ENCODE measurements at places on chromosomes 11 and 22. TPM values are rescaled to one million over a fixed set of nuclear protein-coding genes. Genes with fewer than 3 reads are reported as not detected.

- DNase-seq, result no peak
- H3K4me3 ChIP-seq, result no peak overlapping the region
- no peaks in the 10 kb centered on the region for H3K27me3 ChIP-seq
Observed at GRCh38 chr11:99638073-99638553, 617.4 kb downstream of the CNTN5 start.

- DNase-seq, result no peak
- no peaks in the 10 kb centered on the region for H3K4me1 ChIP-seq
- H3K36me3 ChIP-seq, result no peaks in the 10 kb centered on the region
Observed at GRCh38 chr11:125950696-125951651, 5.1 kb downstream of the VSIG10L2 start.

DNA sequence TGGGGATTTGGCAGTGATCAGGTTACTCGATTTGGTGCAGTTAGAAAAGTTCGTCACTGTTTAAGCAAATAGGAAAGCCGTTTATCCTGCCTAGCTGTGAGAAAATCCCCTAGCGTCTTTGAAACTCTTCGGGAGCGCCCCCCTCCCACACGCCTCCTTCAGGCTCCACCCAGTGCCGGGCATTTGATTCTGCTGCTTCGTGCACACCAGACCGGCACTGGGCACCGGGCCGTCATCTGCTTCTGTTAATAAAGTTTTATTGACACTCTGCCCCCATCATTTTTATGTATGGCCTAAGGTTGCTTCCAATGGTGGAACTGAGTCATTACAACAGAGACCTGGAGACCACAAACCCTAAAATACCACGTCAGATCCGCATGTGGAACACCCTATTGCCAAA, 50.9 kb downstream of the IGF2 start:
- no peak overlapping the region for H3K27ac ChIP-seq
- H3K36me3 ChIP-seq, result no peaks in the 10 kb centered on the region
- H3K4me1 ChIP-seq, result no peaks in the 10 kb centered on the region

The PAK1 gene
- total RNA-seq, result 18.6 TPM

- no peak for DNase-seq
- H3K27me3 ChIP-seq, result no peaks in the 10 kb centered on the region
- no peak overlapping the region for H3K4me3 ChIP-seq
Observed at GRCh38 chr11:56705784-56706396, 7.0 kb downstream of the OR9G1 start.

- H3K27ac ChIP-seq, result no peak overlapping the region
- no peaks in the 10 kb centered on the region for H3K4me1 ChIP-seq
- H3K36me3 ChIP-seq, result no peaks in the 10 kb centered on the region
- no peak overlapping the region for H3K4me3 ChIP-seq
- no peaks in the 10 kb centered on the region for H3K27me3 ChIP-seq
- DNase-seq, result no peak
Observed at GRCh38 chr11:88106666-88107065, 68.6 kb downstream of the RAB38 start.

The DGCR8 gene
- total RNA-seq, result 43.2 TPM

DNA sequence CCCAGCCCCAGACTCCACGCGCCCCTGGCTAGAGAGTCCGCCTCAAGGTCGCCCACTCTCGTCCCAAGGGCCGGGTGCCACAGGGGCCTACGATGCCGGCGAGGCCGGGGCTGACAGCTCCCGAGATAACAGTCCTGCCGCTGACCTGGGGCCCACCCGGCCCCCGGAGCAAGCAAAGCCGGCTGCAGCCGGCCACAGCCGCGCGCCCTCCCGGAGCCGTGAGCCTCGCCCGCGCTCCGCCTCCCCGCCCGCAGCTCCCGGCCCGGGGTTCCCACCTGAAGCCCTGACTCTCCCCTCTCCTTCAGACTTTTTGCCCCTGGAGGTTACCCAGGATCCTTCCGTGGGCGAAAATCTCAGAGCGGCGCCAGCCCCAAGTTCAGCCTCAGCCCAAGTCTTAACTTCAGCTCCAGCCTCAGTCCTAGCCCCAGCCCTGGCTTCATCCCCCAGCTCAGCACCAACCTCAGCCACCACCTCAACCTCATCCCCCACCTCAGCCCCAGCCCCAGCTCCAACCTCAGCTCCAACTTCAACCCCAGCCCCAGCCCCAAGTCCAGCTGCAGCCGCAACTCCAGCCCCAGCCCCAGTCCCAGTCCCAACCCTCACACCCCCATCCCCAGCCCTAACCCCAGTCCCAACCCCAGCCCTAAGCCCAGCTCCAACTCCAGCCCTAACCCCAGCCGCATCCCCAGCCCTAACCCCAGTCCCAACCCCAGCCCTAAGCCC, 1.7 kb downstream of the KLHDC7B start:
- no peak overlapping the region for H3K4me3 ChIP-seq
- no peak overlapping the region for H3K27ac ChIP-seq
- no peaks in the 10 kb centered on the region for H3K36me3 ChIP-seq
- H3K4me1 ChIP-seq, result peaks cover 32% of the 10 kb centered on the region
- no peaks in the 10 kb centered on the region for H3K27me3 ChIP-seq

The STK33 gene
- 9.3 TPM for total RNA-seq

DNA sequence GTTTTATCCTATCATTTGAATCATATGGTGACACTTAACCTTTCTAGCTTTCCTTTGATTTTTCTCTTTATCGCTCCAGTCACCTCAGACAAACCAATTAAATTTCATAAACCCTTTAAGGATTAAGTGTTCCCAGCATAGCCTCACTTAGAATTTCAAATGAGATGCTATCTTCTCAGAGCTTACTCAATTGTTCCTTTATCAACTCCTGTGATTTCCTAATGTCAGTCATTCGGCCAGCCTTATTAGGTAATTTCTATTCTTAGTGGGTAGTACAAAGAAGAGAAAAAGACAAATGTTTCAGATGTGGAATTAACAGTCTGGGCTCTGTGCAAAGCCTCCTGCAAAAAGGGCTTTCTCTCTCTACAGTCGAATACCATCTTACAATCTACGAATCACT, 77.1 kb upstream of the CCDC90B start:
- no peaks in the 10 kb centered on the region for H3K36me3 ChIP-seq
- H3K27me3 ChIP-seq, result no peaks in the 10 kb centered on the region
- no peak overlapping the region for H3K27ac ChIP-seq
- H3K4me1 ChIP-seq, result no peaks in the 10 kb centered on the region

The MS4A3 gene
- not detected for total RNA-seq

DNA sequence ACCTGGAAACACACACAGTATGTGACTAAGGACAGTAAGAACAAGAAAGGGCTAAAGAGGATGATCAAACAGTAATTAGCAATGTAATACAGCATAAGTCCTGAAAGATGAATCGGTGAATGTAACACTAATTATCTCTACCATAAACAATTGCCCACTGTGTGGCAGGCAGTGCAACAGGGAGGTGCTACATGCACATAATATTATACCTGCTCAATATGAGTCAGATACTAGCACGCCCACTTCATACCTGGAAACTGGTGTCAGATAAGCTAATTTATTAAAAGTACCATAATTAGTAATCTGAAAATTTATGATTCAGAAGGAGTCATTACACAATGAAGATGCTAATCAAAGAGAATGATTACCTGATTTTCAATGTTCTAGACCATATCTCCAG, 14.9 kb downstream of the CASP12 start:
- no peak overlapping the region for H3K27ac ChIP-seq
- H3K27me3 ChIP-seq, result no peaks in the 10 kb centered on the region
- H3K4me3 ChIP-seq, result no peak overlapping the region
- DNase-seq, result no peak

DNA sequence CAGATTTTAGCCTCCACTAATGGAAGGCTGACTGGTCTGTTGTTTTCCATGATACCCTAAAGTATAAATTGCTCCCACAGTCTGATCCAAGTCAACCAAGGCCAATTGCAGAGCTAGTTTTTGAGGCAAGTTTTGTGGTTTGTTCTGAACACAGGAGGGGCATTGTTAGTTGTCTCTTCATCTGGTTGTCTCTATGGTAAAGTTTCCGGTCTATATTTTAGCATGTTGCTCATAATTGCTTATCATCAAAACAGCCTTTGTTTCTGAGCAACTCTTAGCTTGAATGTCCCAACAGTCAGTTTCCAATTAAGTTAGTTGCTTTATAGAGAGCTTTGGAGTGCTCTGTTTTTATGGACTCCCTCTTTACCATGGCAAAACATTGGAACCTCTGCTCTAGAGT, 217.6 kb upstream of the CARD18 start:
- H3K27me3 ChIP-seq, result no peaks in the 10 kb centered on the region
- H3K36me3 ChIP-seq, result no peaks in the 10 kb centered on the region
- no peaks in the 10 kb centered on the region for H3K4me1 ChIP-seq
- H3K27ac ChIP-seq, result no peak overlapping the region

DNA sequence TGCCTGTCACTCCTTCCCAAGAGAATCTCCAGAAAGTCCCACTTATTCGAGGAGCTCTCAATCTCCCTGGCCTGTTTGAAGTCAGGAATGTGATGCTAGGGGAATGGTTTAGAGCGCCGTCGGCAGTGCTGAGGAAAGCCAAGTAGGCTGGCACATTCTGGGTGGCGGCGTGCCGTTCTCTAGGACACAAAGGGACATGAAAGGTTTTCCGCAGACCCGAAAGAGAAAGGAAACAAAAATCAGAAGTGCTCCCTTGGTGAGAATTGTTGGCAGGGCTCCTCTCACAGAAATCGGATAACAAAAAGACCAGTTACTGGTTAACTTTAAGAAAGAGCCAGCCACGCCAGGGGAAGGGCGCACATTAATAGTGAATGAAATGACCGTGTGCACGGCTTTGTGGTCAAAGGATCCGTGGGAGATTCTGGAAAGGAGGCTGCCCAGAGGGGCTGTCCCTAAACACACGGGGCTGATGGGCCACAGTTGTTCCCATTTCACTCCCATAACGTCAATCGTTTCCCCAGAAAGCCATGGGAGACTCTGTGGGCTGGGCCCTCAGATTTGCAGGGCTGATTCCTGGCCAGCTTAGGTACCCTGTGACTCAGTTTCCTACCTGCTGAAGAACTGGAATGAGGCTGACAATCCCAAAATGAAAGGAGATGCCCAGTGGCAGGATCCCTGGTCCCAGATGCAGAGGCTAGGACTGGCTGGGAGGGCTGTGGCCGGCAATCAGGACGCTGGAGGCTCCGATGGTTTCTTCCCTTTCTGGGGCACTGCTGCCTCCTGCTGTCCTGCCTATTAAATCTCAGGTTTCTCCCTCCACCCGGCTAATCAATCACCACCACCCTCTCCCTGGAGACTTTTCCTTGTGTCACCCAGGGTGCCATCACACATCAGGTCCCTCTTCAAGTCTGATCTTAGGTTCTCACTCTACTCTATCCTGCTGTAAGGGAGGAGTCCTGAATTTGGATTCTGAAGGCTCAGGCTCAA, 82.3 kb downstream of the RCN1 start:
- no peaks in the 10 kb centered on the region for H3K4me1 ChIP-seq
- H3K4me3 ChIP-seq, result no peak overlapping the region
- H3K27ac ChIP-seq, result no peak overlapping the region
- H3K36me3 ChIP-seq, result no peaks in the 10 kb centered on the region
- peak; percentile 5 for DNase-seq

DNA sequence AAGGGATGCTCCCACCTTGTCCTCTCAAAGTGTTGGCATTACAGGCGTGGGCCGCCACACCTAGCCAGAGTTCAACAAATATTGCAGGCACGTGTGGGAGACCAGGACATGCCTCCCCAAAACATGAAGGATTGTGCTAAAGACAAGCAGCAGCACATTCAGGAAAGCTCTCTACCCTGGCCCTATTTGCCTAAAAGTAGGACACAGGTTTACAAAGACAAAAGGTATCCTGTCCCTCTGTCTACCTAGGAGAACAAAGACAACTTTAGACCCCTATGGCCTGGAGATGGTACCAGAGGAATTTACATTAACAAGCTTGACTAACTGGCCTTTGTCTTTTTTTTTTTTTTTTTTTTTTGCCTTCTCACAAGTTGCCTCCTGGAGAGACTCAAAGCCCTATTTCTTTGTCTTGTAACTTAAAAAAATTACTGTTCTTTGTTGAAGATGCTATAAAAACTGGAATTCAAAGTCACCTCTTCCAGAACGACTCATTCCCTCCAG, 859 bp upstream of the ACCS start:
- no peaks in the 10 kb centered on the region for H3K27me3 ChIP-seq
- no peak for DNase-seq
- H3K27ac ChIP-seq, result peak overlapping the region; percentile 71
- no peaks in the 10 kb centered on the region for H3K36me3 ChIP-seq

GRCh38 chr22:32920734-32921133, 119.2 kb downstream of the TIMP3 start:
- no peaks in the 10 kb centered on the region for H3K4me1 ChIP-seq
- no peak overlapping the region for H3K4me3 ChIP-seq
- no peaks in the 10 kb centered on the region for H3K36me3 ChIP-seq
- no peak for DNase-seq

- no peaks in the 10 kb centered on the region for H3K27me3 ChIP-seq
- peak; percentile 65 for DNase-seq
- no peak overlapping the region for H3K4me3 ChIP-seq
- H3K27ac ChIP-seq, result peak overlapping the region; percentile 68
- H3K4me1 ChIP-seq, result peaks cover 87% of the 10 kb centered on the region
Observed at GRCh38 chr11:3880724-3881123, 25.3 kb downstream of the STIM1 start.

GRCh38 chr11:3947061-3947460, 91.6 kb downstream of the STIM1 start:
- peak overlapping the region; percentile 84 for H3K27ac ChIP-seq
- peaks cover 83% of the 10 kb centered on the region for H3K4me1 ChIP-seq
- peak; percentile 52 for DNase-seq
- no peaks in the 10 kb centered on the region for H3K27me3 ChIP-seq

The OR2AT4 gene
- not detected for total RNA-seq

DNA sequence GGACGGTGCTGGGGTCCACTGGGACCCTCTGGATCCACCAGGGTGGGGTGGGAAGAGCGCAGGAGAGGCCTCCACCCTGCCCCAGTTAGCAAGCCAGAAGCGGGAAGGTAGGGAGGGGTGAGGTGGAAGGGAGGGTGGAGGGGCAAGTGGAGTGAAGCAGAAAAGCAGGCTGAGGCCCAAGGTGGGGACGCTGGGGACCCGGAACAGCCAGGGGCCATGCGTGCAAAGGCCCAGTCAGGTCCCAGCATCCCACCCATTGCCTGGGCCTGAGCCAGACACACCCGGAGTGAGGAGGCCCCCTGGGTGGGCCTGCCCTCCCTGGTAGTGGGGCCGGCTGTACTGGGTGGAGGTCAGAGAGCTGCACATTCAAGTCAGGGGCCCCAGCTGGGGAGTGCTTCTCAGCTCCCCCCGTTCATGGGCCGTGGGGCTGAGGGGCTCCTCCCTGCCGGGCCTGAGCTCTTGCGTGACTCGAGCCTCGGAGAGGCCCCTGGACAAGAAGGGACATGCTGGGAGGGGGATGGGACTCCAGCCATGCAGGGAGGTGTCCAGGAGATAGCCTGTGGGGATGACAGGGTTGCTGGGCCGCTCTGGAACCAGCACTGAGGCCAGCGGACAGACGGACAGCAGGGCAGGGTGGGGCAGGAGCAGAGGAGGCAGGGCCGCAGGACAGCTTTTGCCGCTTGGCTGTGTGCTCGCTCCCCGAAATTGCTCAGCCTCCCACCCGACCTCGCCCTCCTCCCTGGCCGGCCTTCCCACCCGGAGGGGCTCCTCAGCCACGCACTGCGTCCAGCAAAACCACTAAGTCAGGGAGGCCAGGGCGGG, 7.7 kb downstream of the TNNT3 start:
- H3K4me1 ChIP-seq, result no peaks in the 10 kb centered on the region
- no peak overlapping the region for H3K27ac ChIP-seq
- no peaks in the 10 kb centered on the region for H3K36me3 ChIP-seq
- peaks cover 10% of the 10 kb centered on the region for H3K27me3 ChIP-seq
- DNase-seq, result no peak
- H3K4me3 ChIP-seq, result no peak overlapping the region

GRCh38 chr11:84142411-84142810, 856.2 kb upstream of the CCDC90B start:
- H3K27ac ChIP-seq, result no peak overlapping the region
- H3K4me3 ChIP-seq, result no peak overlapping the region
- H3K4me1 ChIP-seq, result no peaks in the 10 kb centered on the region
- no peak for DNase-seq

GRCh38 chr22:42131562-42131961, 952 bp upstream of the CYP2D6 start:
- H3K4me3 ChIP-seq, result no peak overlapping the region
- H3K27me3 ChIP-seq, result no peaks in the 10 kb centered on the region
- no peak overlapping the region for H3K27ac ChIP-seq

All from B cell (primary cell).